Activated CD8-positive, alpha-beta T cell treated with anti-CD3 and anti-CD28 coated beads for 36 hours (primary cell): ENCODE measurements at places on chromosomes 2 and 18.

- no peak for DNase-seq
Observed at GRCh38 chr18:31512203-31512764, 14.3 kb downstream of the DSG2 start.

- DNase-seq: no peak
Observed at GRCh38 chr2:86284987-86285386, 52.4 kb downstream of the REEP1 start.

DNA sequence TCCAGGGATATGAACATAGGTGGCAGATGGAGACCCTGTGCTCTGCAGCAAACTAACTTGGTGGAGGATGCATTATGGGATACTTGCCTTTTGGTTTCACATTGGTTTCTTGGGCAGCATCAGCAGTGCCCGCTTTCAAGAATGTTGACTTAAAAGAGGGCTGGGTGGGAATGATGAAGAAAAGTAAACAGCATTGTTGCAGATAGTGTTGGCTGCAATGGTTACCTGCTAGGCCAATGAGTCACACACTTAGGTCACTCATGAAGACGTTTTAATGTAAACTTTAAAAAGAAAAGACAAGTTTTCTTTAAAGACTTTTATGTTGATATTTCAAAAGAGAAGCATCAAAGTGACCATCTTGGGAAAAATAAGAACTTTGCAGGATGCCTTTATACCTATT, 26.1 kb upstream of the FAM237A start:
- no peak for DNase-seq

DNA sequence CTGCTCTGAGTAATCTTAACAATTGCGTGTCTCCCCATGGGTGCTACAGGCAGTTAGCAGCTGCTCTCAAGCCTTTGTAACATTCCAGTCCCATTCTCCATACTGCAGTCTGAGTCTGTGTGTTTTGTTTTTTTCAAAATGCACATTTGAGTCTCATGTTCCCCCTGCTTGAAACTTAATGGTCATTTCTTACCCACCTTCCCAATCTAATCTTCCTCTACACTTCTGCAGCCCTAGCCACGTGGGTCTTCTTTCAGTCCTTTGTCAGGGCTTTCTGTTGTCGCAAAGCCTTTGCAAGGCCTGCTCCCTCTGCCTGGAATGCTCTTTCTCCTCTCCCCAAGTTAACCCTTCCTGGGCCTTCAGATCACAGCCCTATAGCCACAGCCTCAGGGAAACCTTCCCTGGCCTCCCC, 24.5 kb downstream of the ELAC1 start:
- DNase-seq: no peak

- no peak for DNase-seq
Observed at GRCh38 chr2:9975328-9975727, 23.8 kb downstream of the GRHL1 start.
